GM12865 (cell line): ENCODE measurements at places on chromosomes 2 and 18.

GRCh38 chr2:74381751-74382150 lies 1.6 kb upstream of the DCTN1 start:
- no peak for DNase-seq

DNA sequence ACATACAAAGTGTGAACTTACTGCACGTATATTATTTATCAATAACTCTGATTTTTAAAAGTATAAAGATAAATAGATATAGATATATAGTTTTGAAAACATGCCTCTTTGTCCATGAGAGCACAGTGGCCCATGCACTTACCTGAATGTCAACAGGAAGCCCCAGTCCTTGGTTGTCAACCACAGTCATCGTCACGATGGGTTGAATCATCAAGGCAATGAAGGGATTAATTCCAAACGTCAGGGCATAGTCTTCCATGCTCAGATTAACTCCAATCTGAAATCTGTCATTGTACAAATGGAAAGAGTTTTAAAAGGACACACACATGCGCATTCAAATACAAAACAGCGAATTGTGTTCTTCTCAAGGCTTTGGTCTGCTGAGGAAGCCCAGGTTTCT lies 15.5 kb downstream of the SCYGR4 start:
- no peak for DNase-seq

GRCh38 chr2:110853516-110853915 lies 121.1 kb downstream of the ACOXL start:
- peak; percentile 70 for DNase-seq

- no peak for DNase-seq
Observed at GRCh38 chr18:58715540-58715939, 44.3 kb downstream of the MALT1 start.

- DNase-seq: no peak
Observed at GRCh38 chr18:27871726-27872125, 305.2 kb downstream of the CDH2 start.

- DNase-seq: peak; percentile 86
Observed at GRCh38 chr18:58552057-58552461, 76.8 kb downstream of the ALPK2 start.

GRCh38 chr2:36670881-36671595 lies 25.5 kb upstream of the VIT start:
- DNase-seq: no peak

- DNase-seq: no peak
Observed at GRCh38 chr2:15832030-15832709, 108.2 kb upstream of the MYCN start.

- DNase-seq: peak; percentile 57
Observed at GRCh38 chr2:199458009-199458805, 468 bp upstream of the SATB2 start.

DNA sequence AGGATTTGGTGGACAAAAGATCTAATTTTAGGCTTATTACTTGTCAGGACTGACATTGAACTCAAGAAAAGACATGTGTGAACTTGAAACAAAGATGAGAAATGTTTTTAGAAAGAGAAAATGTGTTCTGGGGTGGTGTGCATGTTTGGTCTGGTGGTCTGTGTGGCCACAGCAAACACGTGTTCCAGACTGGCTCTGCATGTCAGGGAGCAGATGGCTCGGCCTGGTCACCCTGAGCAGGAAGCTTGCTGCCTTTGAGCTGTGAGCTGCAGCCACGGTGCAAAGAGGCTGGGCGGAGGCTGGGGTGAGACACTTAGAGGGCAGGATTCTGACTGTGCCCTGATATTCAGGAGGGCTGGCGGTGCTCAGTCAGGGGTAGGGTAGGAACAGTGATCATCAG lies 186.1 kb downstream of the CTIF start:
- DNase-seq: peak; percentile 38

DNA sequence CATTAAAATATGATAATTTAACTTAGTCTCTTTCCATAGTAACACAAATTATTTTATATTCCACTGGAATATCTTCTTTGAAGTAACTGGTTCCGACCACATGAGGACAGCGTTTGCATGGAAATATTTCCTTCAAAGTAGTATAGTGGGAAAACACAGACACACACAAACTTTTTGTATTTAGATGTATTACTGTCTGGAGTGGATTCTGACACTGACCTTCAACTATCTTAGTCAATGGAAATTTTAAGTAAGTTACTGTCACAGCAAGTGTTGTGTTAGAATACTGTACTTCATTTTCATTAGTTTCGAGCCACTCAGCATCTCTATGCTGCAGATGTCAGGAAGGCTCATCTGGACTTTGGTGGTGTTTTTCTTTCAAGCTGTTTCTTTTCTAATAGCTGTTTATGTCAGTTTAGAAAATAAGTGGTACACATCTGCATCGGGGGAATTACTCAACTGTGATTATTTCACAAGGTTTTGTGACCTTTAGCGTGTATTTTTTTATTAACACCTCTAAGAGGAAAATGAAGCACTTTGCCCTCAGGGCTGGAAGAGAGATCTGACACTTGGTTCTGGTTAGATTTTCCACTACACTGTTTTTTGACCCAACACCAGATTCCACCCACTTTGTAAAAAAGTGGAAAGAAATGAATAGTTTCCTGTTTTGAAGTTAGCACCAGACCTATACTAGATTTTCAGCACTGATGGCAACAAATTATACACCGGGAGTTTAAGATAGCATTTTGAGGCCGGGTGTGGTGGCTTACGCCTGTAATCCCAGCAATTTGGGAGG lies 18.9 kb upstream of the THOC1 start:
- DNase-seq: no peak

GRCh38 chr2:46686811-46687210 lies 207.4 kb downstream of the TMEM247 start:
- no peak for DNase-seq

GRCh38 chr2:60960706-60961105 lies 56.8 kb upstream of the PEX13 start:
- no peak for DNase-seq
